ENCODE measurements at places on chromosomes 7 and 10.
A peak's percentile ranks its signal among the peaks of the same experiment; 100 is the strongest.

GRCh38 chr10:110699859-110700468 lies 55.8 kb downstream of the RBM20 start:
- no peak for DNase-seq

DNA sequence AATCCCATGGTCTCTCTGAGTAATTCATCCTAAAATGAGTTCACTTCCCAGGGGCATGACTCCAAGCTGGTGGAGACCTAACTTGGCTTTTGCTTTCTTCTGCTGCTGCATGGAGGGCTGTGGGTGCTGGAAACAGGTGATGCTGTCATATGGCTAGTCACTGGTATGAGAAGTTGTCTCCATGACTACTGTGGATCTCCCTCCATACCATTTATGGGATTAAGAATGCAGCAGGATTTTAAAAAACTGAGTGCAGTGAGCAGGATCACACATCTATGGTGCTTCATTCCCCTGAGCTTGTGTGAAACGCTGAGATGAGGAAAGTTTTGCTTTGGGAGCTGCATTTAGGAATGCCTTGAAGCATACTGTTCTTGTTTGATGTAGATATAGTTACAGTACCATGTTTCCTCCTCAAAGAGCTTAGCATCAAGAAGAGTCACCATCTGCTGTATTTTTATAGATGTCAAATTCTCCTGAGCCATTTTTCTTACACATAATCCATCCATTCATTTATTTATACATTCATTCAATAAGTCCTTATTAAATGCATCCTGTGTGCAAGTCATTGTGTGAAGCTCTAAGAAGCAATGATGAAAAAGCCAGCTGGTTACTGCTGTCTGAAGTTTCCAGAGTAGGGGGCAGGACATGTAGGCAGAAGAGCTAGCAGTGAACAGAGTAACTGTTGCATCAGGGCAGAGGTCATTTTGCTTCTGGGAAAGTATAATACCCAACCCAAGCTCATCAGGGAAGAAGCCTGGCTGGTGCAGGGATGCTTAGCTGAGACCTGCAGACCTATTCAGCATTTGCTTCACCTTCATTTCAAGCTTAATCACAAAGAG lies 534.8 kb downstream of the AUTS2 start:
- no peak for DNase-seq

GRCh38 chr7:28405662-28406061 lies 6.7 kb upstream of the CREB5 start:
- peak; percentile 74 for DNase-seq

GRCh38 chr7:72037516-72037915 lies 374.6 kb downstream of the CALN1 start:
- no peak for DNase-seq

GRCh38 chr7:5703572-5704533 lies 77.6 kb downstream of the RNF216 start:
- DNase-seq: no peak

GRCh38 chr10:47288236-47288635 lies 11.8 kb upstream of the GDF10 start:
- no peak for DNase-seq

- no peak for DNase-seq
Observed at GRCh38 chr10:71719464-71720201, at the start of gene C10orf105. Gene C10orf105 (minus strand): TSS chr10:71719778. CDS start chr10:71716337, 3,441 bp downstream.

DNA sequence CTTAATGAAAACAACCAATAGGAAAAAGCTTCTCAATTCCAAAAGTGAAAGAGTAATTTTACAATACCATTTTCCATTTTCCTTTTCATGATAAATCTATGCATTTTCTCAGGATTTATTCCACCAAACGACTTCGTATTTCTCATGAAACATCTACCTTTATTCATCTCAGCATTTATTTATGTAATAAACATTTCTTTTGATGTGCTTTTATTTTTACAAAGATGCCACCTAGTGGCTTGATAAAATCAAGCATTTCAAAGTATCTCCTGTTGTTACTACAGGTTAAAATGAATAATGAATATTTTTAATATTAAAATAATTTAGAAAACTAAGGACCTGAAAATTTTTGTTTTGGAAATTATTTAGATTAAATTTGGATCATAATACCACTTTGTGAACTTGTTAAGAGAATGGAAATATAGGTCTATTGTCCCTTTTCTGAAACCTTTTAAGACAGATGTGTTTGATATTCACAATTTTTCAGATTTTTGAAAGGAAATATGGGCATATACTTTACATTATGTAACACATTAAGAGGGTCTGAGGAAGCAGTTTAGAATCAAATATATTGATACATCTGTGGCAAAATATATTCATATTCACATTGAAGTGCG lies 2.7 kb upstream of the IQUB start:
- DNase-seq: peak; percentile 51

DNA sequence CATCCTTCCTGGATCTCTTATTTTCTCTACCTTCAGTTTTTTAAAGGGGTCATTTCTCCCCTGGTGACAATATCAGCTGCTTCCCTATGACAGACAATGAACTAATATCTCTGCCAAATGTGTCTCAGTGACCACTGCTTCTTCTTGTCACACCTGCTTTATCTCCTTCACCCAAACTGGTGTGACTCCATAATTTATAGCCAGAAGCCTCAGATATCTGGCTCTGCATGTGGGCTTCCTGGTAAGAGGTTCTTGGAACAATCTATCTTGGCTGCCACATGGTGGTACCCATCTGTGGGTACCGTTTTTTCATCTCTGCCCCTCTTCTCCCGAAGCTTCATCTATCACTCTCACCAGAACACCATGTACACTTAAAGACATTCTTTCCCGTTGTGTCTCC lies 37.0 kb downstream of the CPVL start:
- DNase-seq: no peak

GRCh38 chr10:91287912-91288311 lies 67.4 kb downstream of the PCGF5 start:
- DNase-seq: no peak

- DNase-seq: peak; percentile 80
Observed at GRCh38 chr7:78020136-78020873, 221.7 kb downstream of the PHTF2 start.

DNA sequence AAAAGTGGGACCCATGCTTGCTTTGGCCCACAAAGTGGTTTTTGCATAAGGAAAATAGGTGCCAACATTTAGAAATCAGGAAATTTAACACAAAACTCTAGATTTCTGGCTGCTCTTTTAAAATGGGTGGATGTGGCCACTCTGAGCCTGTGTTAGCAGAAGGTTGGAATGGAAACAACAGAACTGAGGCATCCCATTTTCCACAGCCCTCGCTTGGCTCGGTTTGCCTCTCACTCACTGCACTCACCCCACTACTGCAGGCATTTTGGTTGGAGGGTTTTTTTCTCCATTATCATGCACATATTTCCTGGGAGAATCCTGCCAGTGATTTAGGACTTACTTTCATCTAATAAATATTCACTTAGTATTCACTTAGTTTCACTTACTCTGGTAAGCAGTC lies 178.9 kb downstream of the BICC1 start:
- no peak for DNase-seq

DNA sequence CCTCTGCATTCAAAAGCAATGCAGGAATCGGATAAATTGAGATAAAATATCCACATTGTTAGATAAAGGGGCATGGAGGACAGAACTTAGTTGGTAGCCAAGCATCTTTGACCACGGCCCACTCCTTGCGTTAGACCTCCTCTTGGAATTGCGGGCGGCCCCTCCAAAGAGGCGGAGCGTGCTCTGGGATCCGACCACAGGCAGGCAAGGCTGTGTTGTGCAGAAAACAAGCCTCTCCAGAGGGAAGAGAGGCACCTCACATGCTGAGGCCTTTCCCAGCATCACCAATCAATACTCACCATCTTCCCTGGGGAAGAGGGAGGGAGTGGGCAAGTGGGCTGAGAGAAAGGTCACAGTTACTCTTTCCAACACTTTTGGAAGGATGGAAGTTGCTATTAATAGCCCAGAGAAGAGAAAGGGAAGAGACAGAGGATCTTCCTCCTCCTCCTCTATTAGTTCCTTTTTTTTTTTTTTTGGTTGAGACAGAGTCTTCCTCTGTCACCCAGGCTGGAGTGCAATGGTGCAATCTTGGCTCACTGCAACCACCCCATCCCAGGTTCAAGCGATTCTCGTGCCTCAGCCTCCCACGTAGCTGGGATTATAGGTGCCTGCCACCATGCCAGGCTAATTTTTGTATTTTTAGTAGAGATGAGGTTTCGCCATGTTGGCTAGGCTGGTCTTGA lies 49.7 kb upstream of the NRF1 start:
- DNase-seq: no peak

DNA sequence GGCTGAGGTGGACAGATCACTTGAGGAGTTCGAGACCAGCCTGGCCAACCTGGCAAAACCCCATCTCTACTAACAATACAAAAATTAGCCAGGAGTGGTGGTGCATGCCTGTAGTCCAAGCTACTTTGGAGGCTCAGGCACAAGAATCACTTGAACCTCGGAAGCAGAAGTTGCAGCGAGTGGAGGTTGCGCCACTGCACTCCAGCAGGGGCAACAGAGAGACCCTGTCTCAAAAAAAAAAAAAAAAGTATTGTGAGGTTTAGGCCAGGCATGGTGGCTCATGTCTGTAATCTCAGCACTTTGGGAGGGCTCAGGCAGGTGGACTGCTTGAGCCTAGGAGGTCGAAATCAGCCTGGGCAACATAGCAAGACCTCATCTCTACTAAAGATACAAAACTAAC lies 16.0 kb downstream of the TET1 start:
- no peak for DNase-seq

GRCh38 chr7:47724335-47724982 lies 142.5 kb upstream of the TNS3 start:
- peak; percentile 68 for DNase-seq
